ENCODE measurements at places on chromosomes 12 and 14.
A peak's percentile ranks its signal among the peaks of the same experiment; 100 is the strongest.

GRCh38 chr14:21558703-21559170 is 21.1 kb downstream of the OR10G3 start:
- H3K27ac ChIP-seq, result no peak overlapping the region
- H3K27me3 ChIP-seq, result no peaks in the 10 kb centered on the region
- DNase-seq, result no peak
- H3K4me1 ChIP-seq, result peaks cover 5% of the 10 kb centered on the region
- no peaks in the 10 kb centered on the region for H3K36me3 ChIP-seq

DNA sequence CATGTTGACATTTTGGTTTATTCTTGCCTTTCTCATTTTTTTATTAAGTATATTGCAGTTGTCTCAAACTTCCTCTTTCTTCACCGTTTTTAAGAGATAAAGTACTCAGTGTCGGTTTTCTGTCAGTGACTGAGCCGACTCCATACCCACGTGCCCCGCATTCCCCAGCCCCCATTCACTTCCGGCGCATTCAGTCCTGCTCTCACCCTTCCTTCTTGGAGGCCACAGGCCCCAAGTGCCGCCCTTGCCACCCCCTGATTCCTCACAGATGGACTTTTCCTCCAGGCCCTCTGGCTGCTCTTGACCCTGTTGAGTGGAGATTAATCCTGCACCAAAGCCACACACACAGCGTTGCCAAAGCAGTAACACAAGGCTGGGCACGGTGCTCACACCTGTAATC is 19.1 kb upstream of the DNAH10 start:
- peak overlapping the region; percentile 36 for H3K4me3 ChIP-seq
- peak overlapping the region; percentile 84 for H3K27ac ChIP-seq
- H3K4me1 ChIP-seq, result peaks cover 42% of the 10 kb centered on the region
- peaks cover 72% of the 10 kb centered on the region for H3K36me3 ChIP-seq
- DNase-seq, result no peak

- peaks cover 9% of the 10 kb centered on the region for H3K4me1 ChIP-seq
- H3K27me3 ChIP-seq, result peaks cover 95% of the 10 kb centered on the region
- no peak for DNase-seq
- H3K27ac ChIP-seq, result no peak overlapping the region
These were observed 4.0 kb downstream of the HOXC8 start for GRCh38 chr12:54012631-54013409.

GRCh38 chr12:74541074-74541473 is 3.4 kb downstream of the ATXN7L3B start:
- H3K4me1 ChIP-seq, result peaks cover 37% of the 10 kb centered on the region
- H3K4me3 ChIP-seq, result peak overlapping the region; percentile 87
- no peaks in the 10 kb centered on the region for H3K27me3 ChIP-seq

GRCh38 chr14:53979113-53979681 is 22.6 kb upstream of the BMP4 start:
- no peaks in the 10 kb centered on the region for H3K36me3 ChIP-seq
- no peaks in the 10 kb centered on the region for H3K4me1 ChIP-seq
- H3K27me3 ChIP-seq, result peaks cover 4% of the 10 kb centered on the region
- no peak overlapping the region for H3K4me3 ChIP-seq
- DNase-seq, result no peak

DNA sequence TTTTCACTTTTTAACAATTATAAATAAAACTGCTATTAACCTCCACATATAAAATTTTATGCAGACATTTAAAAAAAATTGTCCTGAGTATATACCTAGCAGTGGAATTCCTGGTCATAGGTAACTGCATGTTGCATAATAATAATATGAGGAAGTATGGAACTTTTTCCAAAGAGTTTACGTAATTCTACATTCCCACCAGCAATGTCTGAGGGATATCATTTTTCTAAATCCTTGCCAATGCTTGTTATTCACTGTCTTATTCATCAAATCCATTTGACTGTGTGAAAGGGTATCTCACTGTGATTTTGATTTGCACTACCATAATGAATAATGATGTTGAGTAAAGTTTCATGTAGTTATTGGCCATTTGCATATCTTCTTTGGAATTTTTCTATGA is 393.8 kb downstream of the LRFN5 start:
- no peaks in the 10 kb centered on the region for H3K36me3 ChIP-seq
- no peak for DNase-seq
- H3K27me3 ChIP-seq, result no peaks in the 10 kb centered on the region
- no peaks in the 10 kb centered on the region for H3K4me1 ChIP-seq
- H3K4me3 ChIP-seq, result no peak overlapping the region

- no peaks in the 10 kb centered on the region for H3K36me3 ChIP-seq
- H3K4me3 ChIP-seq, result no peak overlapping the region
- no peak for DNase-seq
- no peaks in the 10 kb centered on the region for H3K27me3 ChIP-seq
- no peaks in the 10 kb centered on the region for H3K4me1 ChIP-seq
These were observed 50.3 kb downstream of the ESRRB start for GRCh38 chr14:76426161-76426696.

DNA sequence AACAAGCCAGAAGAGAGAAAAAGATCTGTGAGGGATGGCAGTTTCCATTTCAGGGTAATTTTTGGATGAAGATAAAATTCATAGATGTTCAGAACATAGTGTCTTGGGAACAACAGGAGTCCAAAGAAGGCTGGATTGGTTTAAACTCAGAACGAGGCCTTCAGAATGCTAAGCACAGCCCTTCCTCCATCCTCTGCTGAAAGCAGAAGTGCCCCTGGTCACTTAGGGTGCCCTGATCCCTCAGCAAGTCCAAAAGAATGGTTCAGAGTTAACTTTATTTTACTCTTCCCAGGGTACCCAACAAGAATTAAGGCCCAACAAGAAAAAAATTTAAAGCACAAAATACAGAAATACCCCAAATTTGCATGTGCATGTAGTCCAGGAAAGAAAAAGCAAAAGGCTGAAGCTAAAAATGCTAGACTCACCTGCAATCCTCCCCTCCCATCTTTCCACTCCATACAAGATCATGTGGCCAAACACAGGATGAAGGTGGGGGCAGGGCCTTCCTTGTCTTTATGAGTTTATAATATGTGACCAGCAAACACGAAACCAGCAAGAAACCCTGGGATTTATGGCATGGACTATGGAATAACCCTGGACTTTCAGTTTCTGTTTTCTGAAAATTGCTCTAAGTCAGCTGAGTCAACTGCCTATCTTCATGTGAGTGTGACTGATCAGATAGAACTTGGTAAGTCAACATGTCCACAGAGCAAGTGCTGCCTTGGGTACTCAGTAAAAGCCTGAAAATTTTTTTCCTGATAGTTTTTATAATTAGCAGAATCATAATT is 21.2 kb downstream of the MAX start:
- peak overlapping the region; percentile 28 for H3K27ac ChIP-seq
- H3K36me3 ChIP-seq, result peaks cover 73% of the 10 kb centered on the region
- H3K4me1 ChIP-seq, result peaks cover 38% of the 10 kb centered on the region
- no peak overlapping the region for H3K4me3 ChIP-seq
- no peaks in the 10 kb centered on the region for H3K27me3 ChIP-seq
- DNase-seq, result no peak

- H3K27ac ChIP-seq, result peak overlapping the region; percentile 64
- H3K36me3 ChIP-seq, result peaks cover 13% of the 10 kb centered on the region
- no peaks in the 10 kb centered on the region for H3K27me3 ChIP-seq
These were observed 50.2 kb downstream of the SLC8B1 start for GRCh38 chr12:113284751-113285150.

- no peaks in the 10 kb centered on the region for H3K36me3 ChIP-seq
- H3K27ac ChIP-seq, result no peak overlapping the region
- no peak for DNase-seq
- H3K4me3 ChIP-seq, result no peak overlapping the region
These were observed 21.6 kb upstream of the TESC start for GRCh38 chr12:117120787-117121186.

- DNase-seq, result no peak
- no peaks in the 10 kb centered on the region for H3K4me1 ChIP-seq
- H3K27me3 ChIP-seq, result no peaks in the 10 kb centered on the region
- H3K4me3 ChIP-seq, result no peak overlapping the region
- no peak overlapping the region for H3K27ac ChIP-seq
These were observed 79.5 kb upstream of the MIS18BP1 start for GRCh38 chr14:45332360-45332988.

DNA sequence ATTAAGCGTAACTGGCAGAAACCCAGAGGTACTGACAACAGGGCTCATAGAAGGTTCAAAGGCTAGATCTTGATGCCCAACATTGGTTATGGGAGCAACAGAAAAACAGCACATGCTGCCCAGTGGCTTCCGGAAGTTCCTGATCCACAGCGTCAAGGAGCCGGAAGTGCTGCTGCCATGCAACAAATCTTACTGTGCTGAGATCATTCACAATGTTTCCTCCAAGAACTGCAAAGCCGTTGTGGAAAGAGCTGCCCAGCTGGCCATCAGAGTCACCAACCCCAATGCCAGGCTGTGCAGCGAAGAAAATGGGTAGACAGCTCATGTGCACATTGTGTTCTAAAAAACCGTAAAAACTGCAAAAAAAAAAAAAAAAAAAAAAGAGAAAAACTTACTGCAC is 192.3 kb downstream of the MON2 start:
- DNase-seq, result no peak
- H3K4me3 ChIP-seq, result no peak overlapping the region
- no peaks in the 10 kb centered on the region for H3K36me3 ChIP-seq
- no peak overlapping the region for H3K27ac ChIP-seq

- no peaks in the 10 kb centered on the region for H3K27me3 ChIP-seq
- DNase-seq, result no peak
- no peak overlapping the region for H3K27ac ChIP-seq
- H3K36me3 ChIP-seq, result peaks cover 62% of the 10 kb centered on the region
These were observed 181.1 kb upstream of the HIF1A start for GRCh38 chr14:61513986-61514830.

- H3K36me3 ChIP-seq, result no peaks in the 10 kb centered on the region
- H3K4me3 ChIP-seq, result no peak overlapping the region
- no peak overlapping the region for H3K27ac ChIP-seq
- H3K4me1 ChIP-seq, result peaks cover 8% of the 10 kb centered on the region
- DNase-seq, result no peak
These were observed 133.4 kb downstream of the KICS2 start for GRCh38 chr12:64088431-64089349.

GRCh38 chr12:25377469-25378177 is 126.9 kb upstream of the KRAS start:
- H3K27ac ChIP-seq, result peak overlapping the region; percentile 73
- peaks cover 3% of the 10 kb centered on the region for H3K36me3 ChIP-seq
- peaks cover 2% of the 10 kb centered on the region for H3K27me3 ChIP-seq
- peaks cover 64% of the 10 kb centered on the region for H3K4me1 ChIP-seq

GRCh38 chr12:60269611-60270269 is 673.9 kb downstream of the SLC16A7 start:
- no peak overlapping the region for H3K27ac ChIP-seq
- no peaks in the 10 kb centered on the region for H3K27me3 ChIP-seq
- no peaks in the 10 kb centered on the region for H3K4me1 ChIP-seq
- no peak overlapping the region for H3K4me3 ChIP-seq

GRCh38 chr14:35689000-35689460 is 120.1 kb downstream of the RALGAPA1 start:
- peak overlapping the region; percentile 65 for H3K27ac ChIP-seq
- H3K4me1 ChIP-seq, result peaks cover 21% of the 10 kb centered on the region
- H3K4me3 ChIP-seq, result peak overlapping the region; percentile 33
- DNase-seq, result no peak

DNA sequence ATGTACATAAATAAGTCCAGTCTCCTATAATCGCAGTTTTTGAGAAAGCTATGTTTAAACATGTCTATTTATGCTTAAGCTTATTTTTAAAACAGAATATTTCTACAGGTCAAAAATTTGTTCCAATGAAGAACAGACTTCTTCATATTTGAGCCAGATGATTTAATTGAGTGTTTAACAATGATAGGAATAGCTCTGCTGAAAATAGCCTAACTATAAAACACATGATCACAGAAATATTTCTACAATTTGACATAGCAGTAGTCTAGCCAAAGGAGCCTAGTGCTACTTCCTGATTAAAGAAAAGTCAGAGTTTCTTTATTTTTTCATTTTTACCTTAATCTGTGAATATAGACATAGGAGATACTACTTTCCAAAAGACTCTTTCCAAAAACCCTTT is 29.4 kb downstream of the DCP1B start:
- H3K4me1 ChIP-seq, result no peaks in the 10 kb centered on the region
- no peak for DNase-seq
- H3K4me3 ChIP-seq, result no peak overlapping the region
- no peak overlapping the region for H3K27ac ChIP-seq
- H3K36me3 ChIP-seq, result no peaks in the 10 kb centered on the region

- no peak overlapping the region for H3K27ac ChIP-seq
- no peaks in the 10 kb centered on the region for H3K4me1 ChIP-seq
- no peak overlapping the region for H3K4me3 ChIP-seq
- peaks cover 21% of the 10 kb centered on the region for H3K27me3 ChIP-seq
- H3K36me3 ChIP-seq, result no peaks in the 10 kb centered on the region
- DNase-seq, result no peak
These were observed 29.6 kb upstream of the NAP1L1 start for GRCh38 chr12:76113800-76114757.

GRCh38 chr12:40342010-40342409 is 117.2 kb downstream of the LRRK2 start:
- H3K36me3 ChIP-seq, result no peaks in the 10 kb centered on the region
- no peaks in the 10 kb centered on the region for H3K4me1 ChIP-seq
- H3K27me3 ChIP-seq, result no peaks in the 10 kb centered on the region
- no peak for DNase-seq
- no peak overlapping the region for H3K4me3 ChIP-seq

DNA sequence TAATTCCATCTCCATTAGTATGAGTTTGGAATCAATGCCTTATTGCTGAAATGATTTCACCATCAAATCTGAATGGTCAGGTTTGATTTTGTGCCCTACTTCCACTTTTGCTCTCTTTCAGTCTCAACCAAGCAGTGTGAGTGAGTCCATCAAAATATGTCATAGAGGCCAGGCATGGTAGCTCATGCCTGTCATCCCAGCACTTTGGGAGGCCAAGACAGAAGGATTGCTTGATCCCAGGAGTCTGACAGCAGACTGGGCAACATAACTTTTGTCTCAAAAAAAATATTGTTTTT is 22.0 kb upstream of the HSP90B1 start:
- H3K4me3 ChIP-seq, result no peak overlapping the region
- no peak overlapping the region for H3K27ac ChIP-seq
- H3K36me3 ChIP-seq, result no peaks in the 10 kb centered on the region
- H3K4me1 ChIP-seq, result peaks cover 5% of the 10 kb centered on the region
- DNase-seq, result no peak
- peaks cover 14% of the 10 kb centered on the region for H3K27me3 ChIP-seq
